ENCODE measurements at places on chromosomes 3 and 15.

DNA sequence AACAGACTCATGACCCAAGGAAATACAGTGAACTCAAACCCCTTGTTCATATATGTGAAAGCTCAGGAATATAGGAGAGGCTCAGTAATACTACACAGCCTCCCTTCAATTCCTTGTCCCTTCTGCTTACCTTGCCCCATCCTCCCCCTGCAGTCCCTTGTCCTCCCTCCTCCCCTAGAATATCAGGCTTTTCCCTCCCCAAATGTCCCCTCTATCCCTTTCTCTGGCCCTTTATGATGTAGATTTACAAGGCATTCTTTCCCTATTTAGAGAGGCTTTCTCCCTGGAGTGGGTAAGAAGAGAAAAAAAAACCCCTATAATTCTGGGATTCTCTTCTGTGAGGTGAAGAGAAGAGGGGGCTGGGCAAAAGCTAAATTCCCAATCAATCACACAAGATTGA is 64.9 kb upstream of the KBTBD8 start:
- no peak for DNase-seq

- no peak for DNase-seq
These were observed 36.4 kb upstream of the ATP2C1 start for GRCh38 chr3:130857336-130858026.

GRCh38 chr3:150232992-150233451 is 175.1 kb upstream of the TSC22D2 start:
- peak; percentile 50 for DNase-seq

DNA sequence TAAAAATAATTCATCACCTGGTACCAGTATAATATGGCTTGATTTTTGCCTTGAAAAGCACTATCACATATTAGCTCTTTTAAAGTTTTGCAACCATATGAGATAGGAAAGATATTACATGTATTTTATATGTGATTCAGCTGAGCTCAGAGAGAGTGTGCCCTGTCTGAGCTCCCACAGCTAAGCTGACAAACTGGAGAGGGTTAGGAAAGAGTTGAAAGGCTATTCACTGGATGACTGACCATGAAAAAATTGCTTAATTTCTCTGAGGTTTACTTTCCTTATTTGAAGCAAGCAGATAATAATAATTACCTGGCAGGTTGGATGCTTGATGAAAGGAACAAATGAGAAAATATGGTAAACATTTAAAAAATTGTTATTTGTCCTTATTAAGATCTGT is 97.4 kb upstream of the CCDC80 start:
- no peak for DNase-seq
